ENCODE measurements at places on chromosomes 7 and 10. TPM values are rescaled to one million over a fixed set of nuclear protein-coding genes. Genes with fewer than 3 reads are reported as not detected.

The MPLKIP gene
- 56.9 TPM for polyA plus RNA-seq

The IFIT1B gene
- 0.04 TPM for polyA plus RNA-seq

The RPP30 gene
- polyA plus RNA-seq, result 34.1 TPM

The WIPF3 gene
- polyA plus RNA-seq, result 0.57 TPM

The KCP gene
- polyA plus RNA-seq, result 0.06 TPM

The OR13A1 gene
- polyA plus RNA-seq, result 0.83 TPM

The CLDN15 gene
- 11.1 TPM for polyA plus RNA-seq

The HMX3 gene
- polyA plus RNA-seq, result not detected

The ADAP1 gene
- polyA plus RNA-seq, result 38.6 TPM

The EN2 gene
- polyA plus RNA-seq, result 0.03 TPM

The PRKAR2B gene
- polyA plus RNA-seq, result 9.4 TPM

The ADIRF gene
- 73.5 TPM for polyA plus RNA-seq

The NPC1L1 gene
- 0.02 TPM for polyA plus RNA-seq

The UNCX gene
- not detected for polyA plus RNA-seq

The BET1 gene
- polyA plus RNA-seq, result 21.7 TPM

The ADCYAP1R1 gene
- 0.06 TPM for polyA plus RNA-seq

The GIMAP5 gene
- 70.2 TPM for polyA plus RNA-seq

The LIPJ gene
- 0.13 TPM for polyA plus RNA-seq

The ATG9B gene
- polyA plus RNA-seq, result 1.9 TPM

The MSMB gene
- polyA plus RNA-seq, result not detected

The OPN4 gene
- not detected for polyA plus RNA-seq

The CHST12 gene
- polyA plus RNA-seq, result 11.7 TPM

The CLRN3 gene
- not detected for polyA plus RNA-seq

The MYPN gene
- 0.03 TPM for polyA plus RNA-seq

The AGR3 gene
- not detected for polyA plus RNA-seq

The SLC26A5 gene
- polyA plus RNA-seq, result 0.17 TPM

The ZNF25 gene
- 4.7 TPM for polyA plus RNA-seq

The SPDYE6 gene
- polyA plus RNA-seq, result not detected

The FAM241B gene
- 3.2 TPM for polyA plus RNA-seq

The BEND7 gene
- polyA plus RNA-seq, result 1.3 TPM

The OPN1SW gene
- polyA plus RNA-seq, result not detected

The NAT16 gene
- polyA plus RNA-seq, result not detected

The FAM3C gene
- polyA plus RNA-seq, result 36.7 TPM

The AGR2 gene
- polyA plus RNA-seq, result 0.28 TPM

The STEAP4 gene
- polyA plus RNA-seq, result 0.50 TPM

The TAS2R5 gene
- 0.63 TPM for polyA plus RNA-seq

The PLEKHS1 gene
- 0.07 TPM for polyA plus RNA-seq

The OR2A5 gene
- polyA plus RNA-seq, result not detected

The ADAM12 gene
- polyA plus RNA-seq, result 0.71 TPM

The SEMA3A gene
- polyA plus RNA-seq, result 1.1 TPM

The TUBAL3 gene
- polyA plus RNA-seq, result not detected

The FAM180A gene
- not detected for polyA plus RNA-seq

The NUTM2A gene
- polyA plus RNA-seq, result 0.86 TPM

The PNLIPRP2 gene
- polyA plus RNA-seq, result 0.07 TPM

The CNTNAP2 gene
- polyA plus RNA-seq, result 0.45 TPM

The PPP1R3C gene
- 0.99 TPM for polyA plus RNA-seq

The HECW1 gene
- 0.03 TPM for polyA plus RNA-seq

The SPDYE8 gene
- polyA plus RNA-seq, result not detected

The OR2A12 gene
- not detected for polyA plus RNA-seq

The ST8SIA6 gene
- 0.02 TPM for polyA plus RNA-seq

The VTI1A gene
- 12.7 TPM for polyA plus RNA-seq

The PLEKHA8 gene
- 1.7 TPM for polyA plus RNA-seq

The CDH23 gene
- 3.3 TPM for polyA plus RNA-seq

Measured in spleen (tissue), 13 donors.